ENCODE measurements at places on chromosomes 2 and 18. TPM values are rescaled to one million over a fixed set of nuclear protein-coding genes. Genes with fewer than 3 reads are reported as not detected.

Gene CCBE1
- total RNA-seq, result 0.29 TPM

Gene GALM
- 27.6 TPM for total RNA-seq

Gene ANKRD30BL
- total RNA-seq, result not detected

Gene TACR1
- total RNA-seq, result not detected

Gene ZDBF2
- total RNA-seq, result 13.1 TPM

Gene RGPD3
- not detected for total RNA-seq

Gene EFR3B
- total RNA-seq, result 7.9 TPM

Gene PPP1CB
- 224 TPM for total RNA-seq

Gene ANKRD30B
- 7.3 TPM for total RNA-seq

- no peak for DNase-seq
Measured at GRCh38 chr2:216474925-216475670, 23.5 kb upstream of the RPL37A start.

DNA sequence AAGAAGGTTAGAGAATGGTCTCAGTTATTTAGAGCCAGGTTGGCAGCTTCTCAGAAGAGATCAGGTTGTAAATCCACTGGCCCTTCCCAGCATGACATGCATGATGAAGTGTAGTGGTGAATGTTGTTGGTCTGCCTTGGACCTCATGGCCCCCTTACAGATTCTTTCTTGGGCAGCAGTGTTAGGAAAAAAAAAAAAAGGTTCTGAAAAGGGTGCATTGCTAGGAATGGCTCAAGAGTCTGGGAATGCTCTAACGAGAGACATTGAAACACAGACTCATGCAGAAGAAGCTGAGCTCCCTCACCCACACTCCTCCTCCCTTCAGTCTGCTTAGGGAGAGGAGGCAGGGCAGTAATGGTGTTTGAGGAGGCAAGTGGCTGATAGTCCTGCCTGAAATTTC is 105.5 kb downstream of the POLE4 start:
- DNase-seq, result no peak

DNA sequence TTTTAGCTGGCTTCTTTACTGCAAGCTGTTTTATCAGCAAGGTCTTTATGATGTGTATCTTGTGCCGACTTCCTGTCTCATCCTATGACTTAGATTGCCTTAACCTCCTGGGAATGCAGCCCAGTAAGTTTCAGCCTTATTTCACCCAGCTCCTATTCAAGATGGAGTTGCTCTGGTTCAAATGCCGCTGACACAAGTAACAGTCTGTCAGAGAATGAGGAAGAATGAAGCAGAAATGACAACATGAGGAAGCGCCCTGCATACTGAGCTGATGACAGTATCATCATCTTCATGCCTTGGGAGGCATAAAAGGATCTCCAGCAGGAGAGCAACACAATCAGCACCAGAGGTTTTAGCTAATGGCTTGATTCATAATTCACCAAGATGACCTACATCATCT is 309.4 kb downstream of the NBAS start:
- no peak for DNase-seq

- DNase-seq, result no peak
Measured at GRCh38 chr18:43932140-43932539, 654.9 kb upstream of the SYT4 start.

DNA sequence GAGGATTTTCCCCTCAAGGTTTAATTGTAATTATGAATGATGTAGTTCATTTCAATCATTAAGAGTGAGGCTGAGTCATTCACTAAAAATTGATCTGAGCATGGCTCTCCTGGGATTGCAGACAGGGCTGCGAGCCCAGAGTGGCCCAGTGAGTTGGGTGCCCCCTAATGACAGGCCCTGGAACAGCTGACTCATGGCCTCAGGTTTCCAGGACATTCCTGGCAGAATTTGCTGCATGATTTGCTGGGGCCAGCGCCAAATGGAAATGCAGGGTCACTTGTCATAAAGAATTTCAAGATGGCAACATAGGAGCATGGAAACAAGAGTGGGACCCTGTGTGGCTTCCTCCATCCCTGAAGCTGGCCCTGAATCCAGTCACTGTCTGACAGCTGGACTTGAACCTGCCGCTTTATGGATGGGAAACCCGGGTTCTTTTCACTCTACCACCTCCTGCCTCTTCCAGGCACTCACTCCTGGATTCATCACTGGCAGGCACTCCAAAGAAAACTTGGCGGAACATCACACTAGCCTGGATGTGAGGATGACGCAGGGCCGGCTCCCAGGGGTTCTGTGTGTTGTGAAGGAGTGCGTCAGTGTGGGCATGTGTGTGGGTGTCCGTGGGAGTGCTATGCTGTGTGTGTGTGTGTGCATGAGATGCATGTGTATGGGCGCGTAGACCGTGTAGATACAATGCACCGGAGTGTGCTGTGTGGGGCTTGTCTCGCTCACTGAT is 15.2 kb downstream of the OTOF start:
- DNase-seq, result peak; percentile 79

DNA sequence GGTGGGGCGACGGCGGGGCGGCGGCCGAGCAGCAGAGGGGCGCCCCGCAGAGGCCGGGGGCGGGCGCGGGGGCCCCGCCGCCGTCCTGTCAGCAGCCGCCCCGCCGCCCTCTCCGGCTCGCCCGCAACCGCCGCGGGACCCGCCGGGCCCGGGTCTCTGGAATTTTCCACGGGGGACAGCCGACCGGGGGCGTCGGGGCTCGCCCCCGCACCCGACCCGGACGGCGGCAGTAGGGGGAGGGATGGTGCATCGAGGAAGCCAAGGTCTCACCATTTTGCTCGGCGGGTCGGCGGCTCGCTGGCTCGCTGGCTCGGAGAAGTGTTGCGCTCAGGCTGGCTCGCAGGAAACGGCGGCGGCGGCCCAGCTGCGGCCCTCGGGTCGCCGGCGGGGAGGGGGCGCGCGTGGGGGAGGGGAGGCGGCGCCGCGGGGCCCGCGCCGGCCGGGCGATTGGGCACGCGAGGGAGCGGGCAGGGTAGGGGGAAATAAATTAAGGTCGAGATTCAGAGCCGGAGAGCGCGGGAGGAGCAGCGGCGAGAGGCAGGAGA is 405 bp downstream of the PPP3R1 start:
- DNase-seq, result no peak

DNA sequence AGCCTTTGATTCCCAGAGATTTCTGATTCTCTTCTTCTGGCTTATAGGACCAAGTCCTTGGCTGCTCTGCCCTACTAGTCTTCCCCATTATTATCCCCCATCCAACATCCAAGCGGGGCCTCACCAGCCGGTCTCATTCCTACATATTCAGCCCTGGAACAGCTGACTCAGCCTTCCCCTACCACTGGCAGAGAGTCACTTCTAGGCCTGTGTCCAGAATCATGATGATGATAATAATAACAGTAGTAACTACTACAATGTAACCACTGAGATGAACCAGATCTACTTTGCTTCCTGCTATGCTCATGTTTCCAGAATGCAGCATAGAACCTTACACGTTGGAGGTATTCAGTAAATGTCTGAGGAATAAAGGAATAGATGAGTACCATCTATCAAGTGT is 295.2 kb downstream of the SRBD1 start:
- no peak for DNase-seq

GRCh38 chr2:187081461-187081860 is 232.5 kb upstream of the ZSWIM2 start:
- no peak for DNase-seq

- DNase-seq, result no peak
Measured at GRCh38 chr18:9353596-9353995, 19.0 kb downstream of the TWSG1 start.

DNA sequence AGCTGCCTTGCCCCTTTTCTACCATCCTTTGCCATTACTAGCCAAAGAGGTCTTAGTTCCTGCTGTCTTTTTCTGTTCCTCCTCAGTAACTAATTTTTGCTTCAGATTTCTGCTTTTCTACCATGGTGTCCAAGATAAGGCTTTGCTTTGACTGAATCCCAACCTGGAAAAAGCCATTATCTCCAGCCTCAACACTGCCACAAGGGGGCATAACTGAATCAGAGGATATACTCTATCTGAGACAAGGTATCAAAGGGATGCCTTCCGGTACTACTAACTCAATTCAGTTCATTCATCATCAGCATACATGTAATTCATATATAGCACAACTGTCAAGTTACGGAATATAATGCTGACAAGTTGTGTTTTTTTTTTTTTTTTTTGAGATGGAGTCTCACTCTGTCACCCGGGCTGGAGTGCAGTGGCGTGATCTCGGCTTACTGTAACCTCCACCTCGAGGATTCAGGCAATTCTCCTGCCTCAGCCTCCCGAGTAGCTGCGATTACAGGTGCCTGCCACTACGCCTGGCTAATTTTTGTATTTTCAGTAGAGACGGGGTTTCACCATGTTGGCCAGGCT is 11.4 kb downstream of the OSGEPL1 start:
- DNase-seq, result peak; percentile 76

- DNase-seq, result no peak
Measured at GRCh38 chr2:161246281-161246680, 61.9 kb upstream of the PSMD14 start.

- no peak for DNase-seq
Measured at GRCh38 chr2:86825693-86826381, 35.1 kb upstream of the CD8A start.

- no peak for DNase-seq
Measured at GRCh38 chr18:69870736-69871135, 76.9 kb downstream of the CD226 start.

GRCh38 chr2:163687217-163687616 is 48.6 kb downstream of the FIGN start:
- peak; percentile 11 for DNase-seq

DNA sequence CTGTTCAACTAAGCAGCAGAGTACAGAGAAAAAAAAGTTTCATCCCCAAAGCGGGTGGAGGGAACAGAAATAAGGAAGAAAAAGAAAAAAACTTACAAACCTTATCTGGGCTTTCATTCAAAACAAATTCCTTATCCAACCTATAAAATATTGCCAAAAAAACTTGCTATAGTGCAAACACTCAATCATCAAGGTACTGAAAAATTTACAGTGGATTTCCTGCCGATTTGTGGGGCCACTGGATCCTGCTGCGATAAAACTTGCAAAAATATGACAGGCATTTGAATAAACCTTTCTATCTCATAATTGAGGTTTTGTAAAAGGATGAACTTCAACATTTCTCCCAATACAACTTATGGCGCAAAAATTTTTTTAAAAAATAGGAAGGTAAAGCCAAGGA is 77.0 kb downstream of the ZNF521 start:
- DNase-seq, result no peak

DNA sequence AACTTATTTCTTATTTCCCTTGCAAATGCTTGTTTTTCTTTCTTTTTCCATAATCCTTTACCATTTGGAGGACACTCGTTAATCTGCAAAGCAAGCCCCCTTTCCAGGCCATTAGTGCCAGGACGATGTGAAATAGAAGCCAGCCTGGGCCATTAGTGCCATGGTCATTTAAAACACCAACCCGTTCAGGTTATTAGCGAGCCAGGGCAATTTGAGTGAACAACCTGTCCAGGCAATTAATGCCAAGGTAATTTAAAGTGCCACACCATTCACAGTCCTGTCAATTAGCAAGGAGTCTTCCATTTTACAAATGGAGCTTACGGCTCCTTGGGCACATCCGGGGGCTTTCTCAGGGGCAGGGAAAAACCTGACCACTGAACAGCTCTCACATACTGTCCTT is 370.6 kb downstream of the HRH4 start:
- DNase-seq, result no peak

DNA sequence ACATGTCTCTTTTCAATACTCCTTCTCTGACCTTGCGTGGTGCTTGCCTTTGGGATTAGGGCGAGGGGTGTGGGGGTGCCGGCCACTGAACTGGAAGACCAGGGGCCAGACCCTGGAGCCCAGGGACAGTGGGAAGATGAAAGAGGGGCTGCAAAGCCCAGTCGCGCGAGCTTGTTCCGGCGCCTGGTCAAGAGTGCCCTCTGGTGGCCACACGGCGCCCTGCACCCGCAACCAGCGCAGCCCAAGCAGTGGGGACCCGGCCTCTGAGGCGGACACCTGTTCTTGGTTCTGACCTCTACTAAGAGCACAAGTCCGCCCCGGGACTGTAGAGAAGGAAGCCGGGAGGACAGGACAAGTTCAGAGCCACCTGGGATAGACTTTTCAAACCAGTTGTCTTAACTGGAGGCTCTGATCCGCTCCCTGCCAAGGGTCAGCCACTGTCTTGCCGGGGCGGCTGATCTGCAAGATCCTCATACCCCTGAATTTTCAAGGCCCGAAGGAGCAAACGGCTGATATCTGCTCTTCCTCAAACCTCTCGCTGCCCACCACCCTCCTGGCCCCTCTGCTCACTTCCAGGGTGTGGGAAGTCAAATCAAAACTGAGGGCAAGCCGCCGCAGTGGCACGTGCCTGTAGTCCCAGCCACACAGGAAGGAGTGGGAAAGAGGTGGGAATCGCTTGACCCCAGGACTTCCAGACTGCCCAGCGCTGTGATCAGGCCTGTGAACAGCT is 14.9 kb upstream of the MSH6 start:
- peak; percentile 54 for DNase-seq

DNA sequence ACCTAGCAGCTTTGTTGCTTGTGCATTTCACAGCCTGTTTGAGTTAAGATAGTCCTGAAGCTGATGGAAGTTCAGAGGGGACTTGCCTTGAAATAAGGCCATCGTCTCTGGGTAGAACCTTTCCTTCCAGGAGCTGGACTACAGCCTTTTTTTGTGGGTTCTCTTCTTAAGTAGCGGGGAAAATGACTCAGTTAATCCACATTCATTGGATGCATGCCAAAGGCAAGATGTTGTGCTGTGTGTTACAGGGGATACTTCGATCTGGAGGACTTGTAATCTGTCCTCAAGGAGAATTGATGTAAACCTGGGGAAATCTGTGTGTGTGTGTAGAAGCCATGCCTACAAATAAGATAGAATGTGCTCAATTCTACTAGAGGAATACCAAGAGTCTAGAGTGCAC is 46.8 kb downstream of the RPIA start:
- no peak for DNase-seq

DNA sequence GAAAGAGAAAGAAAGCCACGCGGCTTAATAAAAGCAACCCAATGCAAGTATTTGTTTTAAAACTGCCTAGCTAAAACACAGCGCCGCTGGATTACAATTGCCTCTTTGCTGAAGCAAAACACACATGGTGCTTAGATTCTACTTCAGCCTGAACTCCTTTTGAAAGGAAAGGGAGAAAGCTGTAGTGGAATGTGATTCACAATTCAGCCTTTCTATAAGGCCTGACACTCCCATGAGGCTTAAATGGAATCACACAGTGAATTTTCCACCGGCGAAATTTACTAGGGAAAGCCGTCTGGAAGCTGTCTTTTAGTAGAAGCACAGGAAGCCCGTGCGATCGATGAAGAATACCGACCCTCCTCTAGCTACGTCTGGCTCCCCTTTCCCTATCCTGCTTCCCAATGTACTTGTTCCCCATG is 348.0 kb downstream of the DLGAP1 start:
- peak; percentile 71 for DNase-seq

DNA sequence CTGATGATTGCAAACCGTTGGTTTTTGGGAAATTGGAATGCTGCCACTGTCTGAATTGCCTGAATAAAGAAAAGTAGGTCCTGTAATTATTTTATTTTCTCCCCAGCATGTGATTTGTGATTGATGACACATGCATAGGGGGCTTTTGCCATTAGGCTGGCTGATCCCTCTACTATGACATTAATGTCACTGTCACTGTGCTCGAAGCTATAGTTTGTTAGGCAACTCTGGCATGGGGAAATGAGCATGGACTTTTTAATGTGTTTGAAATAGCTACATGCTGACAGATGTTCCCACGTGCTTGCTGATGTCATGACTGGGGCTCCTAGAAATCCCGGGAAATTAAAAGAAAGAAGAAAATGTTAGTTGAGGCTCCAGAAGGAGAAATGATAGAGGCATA is 99.1 kb downstream of the HRH4 start:
- no peak for DNase-seq

GRCh38 chr2:198376677-198377076 is 572.3 kb downstream of the PLCL1 start:
- DNase-seq, result no peak
